NCI-H774 (cell line): ENCODE measurements at places on chromosomes 1 and 21.

GRCh38 chr1:162649583-162649982 lies 17.3 kb downstream of the DDR2 start:
- DNase-seq, result no peak

GRCh38 chr1:115765091-115765490 lies 3.4 kb downstream of the CASQ2 start:
- no peak for DNase-seq

DNA sequence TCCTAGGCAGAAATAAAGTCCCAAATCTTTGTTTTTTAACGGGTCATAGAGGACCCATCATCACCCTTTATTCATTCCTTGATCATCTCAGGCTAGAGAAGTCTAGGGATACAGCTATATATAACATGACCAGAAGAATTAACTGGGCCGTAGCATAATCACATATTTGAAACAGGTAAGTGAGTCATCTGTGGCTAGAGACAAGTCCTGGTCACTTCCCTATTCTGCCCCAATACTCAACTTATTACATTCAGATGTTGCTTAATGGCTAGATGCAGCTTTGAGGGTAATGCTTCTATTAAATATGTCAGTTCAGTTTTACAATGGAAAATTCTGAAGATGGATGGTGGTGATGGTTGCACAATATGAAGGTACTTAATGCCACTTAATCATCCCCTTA lies 47.0 kb downstream of the EXO1 start:
- no peak for DNase-seq

DNA sequence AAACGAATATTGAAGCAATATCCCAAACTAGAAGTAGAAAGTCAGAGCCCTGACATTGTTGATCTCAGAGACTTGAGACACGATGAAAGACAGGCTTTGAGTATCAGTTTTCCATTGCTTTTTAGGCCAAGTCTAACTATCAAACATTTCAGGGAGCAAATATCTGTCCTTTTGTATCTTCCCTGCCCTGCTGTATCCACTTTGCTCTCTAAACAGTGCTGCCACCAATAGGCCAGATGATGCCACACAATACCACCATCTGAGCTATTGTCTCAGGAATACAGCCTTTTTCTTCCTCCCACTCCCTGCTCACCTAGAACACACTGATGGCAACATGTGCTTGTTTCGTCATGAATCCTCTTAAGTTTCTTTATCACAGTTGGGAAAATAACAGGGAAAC lies 62.6 kb upstream of the SPAG17 start:
- peak; percentile 10 for DNase-seq

GRCh38 chr1:200217703-200218102 lies 190.2 kb downstream of the NR5A2 start:
- DNase-seq, result no peak

DNA sequence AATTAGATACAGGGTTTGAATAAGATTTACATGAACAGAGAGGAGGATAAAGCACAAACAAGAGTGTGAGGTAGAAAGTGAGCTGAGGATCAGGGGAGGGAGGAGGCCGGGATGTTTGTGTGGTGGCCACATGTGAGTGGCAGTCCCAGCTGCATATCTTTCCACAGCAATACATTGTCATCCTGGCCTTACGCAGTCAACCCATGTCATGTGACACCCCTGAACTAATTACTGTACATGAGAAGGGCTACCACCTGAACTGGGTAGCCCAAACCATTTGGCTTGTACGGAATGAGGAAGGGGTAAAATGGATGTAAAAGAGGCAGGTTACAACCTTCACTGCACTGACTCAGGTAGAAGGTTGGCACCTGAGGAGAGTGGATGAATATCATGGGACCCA lies 4.2 kb downstream of the SLAMF7 start:
- DNase-seq, result no peak

DNA sequence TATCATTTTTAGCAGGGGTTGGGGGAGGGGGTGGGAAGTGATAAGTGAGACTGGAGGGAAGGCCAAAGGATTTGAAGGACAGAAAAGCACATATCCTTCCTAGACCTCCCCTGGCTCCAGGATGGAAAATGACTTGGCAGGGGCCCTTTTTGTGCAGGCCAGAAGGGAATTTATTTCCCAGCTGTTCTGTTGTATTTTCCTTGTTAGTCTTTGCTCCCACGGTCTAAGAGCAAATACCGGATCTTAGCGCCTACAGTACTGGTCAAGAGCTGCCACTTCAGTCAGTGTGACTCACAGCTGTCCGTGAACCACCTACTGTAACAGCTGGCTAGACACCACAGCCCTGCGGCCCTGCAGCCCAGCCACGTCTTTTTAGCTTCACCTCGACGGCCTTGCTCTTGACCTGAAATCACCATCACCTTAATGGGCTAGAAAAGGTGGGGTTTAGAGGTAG lies 51.0 kb upstream of the ERRFI1 start:
- peak; percentile 43 for DNase-seq

DNA sequence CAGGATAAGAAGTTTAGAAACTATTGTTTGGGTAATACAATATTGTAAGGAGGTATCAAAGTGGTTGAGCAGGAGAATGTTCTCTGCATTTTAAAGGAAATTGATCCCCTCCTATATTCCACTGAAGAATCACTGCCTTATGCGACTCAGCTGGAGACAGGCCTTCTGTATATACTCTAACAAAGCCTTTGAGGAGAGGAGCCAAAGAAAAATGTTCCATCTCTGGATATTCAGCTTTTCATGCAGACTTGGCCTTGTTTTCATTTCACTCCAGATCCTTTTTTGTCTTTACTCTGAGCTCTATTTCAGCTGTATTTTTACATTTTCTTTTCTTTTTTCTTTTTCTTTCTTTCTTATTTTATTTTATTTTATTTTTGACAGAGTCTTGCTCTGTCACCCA lies 42.1 kb upstream of the S1PR1 start:
- DNase-seq, result no peak

GRCh38 chr1:9371391-9371935 lies 78.8 kb downstream of the SPSB1 start:
- DNase-seq, result no peak

- DNase-seq, result no peak
Measured at GRCh38 chr1:212269306-212269705, 15.9 kb upstream of the PPP2R5A start.

GRCh38 chr1:216075339-216075738 lies 347.9 kb downstream of the USH2A start:
- no peak for DNase-seq

- DNase-seq, result no peak
Measured at GRCh38 chr1:179930867-179931266, 23.7 kb upstream of the CEP350 start.

DNA sequence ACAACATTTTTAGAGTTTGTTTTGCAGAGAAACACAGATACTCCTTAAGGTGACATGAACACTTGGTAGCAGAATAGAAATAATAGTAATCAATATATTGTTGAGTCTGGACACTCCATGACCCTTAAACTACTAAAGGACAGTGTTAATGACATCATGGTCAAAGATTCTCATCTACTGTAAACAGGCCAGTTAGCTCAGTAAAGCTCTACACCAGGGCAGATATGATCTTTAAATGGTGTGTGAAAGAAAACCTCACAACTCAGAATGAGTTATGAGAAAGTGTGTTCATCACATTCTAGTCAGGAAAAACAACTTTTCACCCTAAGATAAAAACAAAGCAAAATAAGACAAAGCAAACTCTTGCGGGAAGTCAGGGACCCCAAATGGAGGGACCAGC lies 58.1 kb upstream of the ADAMTS5 start:
- no peak for DNase-seq

DNA sequence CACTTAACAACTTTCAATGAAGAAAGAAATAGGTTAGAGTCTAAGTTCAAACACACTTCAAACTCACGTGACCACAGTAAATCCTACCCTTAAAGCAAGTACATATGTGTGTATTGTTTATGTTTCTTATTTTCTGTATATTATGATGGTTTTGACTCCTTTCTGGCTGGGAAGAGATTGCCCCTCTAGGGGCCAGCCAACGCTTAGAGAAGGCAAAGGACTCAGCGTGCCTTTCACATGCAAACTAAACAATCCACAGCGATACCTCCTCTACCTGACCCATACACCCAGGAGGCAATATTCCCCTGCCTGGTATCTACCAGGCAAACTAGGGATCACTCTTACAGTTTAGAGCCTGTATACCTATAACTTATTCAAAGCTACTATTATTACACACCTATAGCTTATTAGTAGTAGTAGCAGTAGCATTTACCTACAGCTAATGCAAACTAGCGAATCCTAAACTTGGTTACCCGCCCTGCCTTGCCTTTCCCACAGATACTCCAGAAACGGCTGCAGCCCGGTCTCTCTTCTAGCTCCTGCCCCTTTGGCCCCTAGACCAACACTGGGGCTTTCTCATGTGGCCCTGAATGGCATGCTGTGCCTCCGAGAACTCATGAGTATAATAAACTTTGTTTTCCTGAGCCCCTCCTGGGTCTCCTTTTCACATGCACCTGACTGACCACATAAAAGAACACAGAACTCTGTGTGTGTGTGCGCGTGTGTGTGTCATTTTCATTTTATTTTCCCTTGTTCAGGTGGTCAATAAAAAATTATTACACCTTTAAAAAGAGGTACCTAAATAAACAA lies 14.0 kb downstream of the NRIP1 start:
- DNase-seq, result no peak

DNA sequence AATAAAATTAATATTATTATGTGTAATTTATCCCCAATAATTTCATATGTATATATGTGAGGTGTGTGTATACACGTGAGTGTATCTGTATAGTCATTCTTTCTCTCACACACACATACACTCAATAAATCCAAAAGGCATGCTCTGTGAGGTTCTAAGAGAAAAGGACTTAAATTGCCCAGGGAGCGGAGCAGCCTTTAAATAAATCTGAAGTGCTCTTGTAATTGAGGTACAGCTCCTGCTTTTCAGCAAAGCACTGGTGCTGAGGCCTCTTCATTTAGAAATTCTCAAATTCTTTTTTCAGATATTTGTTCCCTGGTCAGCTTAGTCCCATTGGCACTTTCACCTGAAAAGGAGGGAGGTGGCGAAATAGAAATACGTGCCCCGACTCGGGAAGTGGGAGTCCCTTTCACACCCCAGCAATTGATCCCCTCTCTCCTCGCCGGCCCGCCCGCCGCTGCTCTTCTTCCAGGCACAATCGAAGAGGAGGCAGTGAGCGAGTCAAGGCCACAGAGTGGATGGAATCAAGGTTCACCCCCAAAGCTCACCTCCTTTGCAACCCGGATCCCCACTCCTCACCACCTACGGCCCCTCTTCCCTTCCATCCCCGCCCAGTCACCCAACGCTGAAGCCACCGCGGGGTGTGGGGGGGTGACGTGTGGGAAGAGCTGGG lies 944 bp downstream of the PLPPR5 start:
- DNase-seq, result no peak

DNA sequence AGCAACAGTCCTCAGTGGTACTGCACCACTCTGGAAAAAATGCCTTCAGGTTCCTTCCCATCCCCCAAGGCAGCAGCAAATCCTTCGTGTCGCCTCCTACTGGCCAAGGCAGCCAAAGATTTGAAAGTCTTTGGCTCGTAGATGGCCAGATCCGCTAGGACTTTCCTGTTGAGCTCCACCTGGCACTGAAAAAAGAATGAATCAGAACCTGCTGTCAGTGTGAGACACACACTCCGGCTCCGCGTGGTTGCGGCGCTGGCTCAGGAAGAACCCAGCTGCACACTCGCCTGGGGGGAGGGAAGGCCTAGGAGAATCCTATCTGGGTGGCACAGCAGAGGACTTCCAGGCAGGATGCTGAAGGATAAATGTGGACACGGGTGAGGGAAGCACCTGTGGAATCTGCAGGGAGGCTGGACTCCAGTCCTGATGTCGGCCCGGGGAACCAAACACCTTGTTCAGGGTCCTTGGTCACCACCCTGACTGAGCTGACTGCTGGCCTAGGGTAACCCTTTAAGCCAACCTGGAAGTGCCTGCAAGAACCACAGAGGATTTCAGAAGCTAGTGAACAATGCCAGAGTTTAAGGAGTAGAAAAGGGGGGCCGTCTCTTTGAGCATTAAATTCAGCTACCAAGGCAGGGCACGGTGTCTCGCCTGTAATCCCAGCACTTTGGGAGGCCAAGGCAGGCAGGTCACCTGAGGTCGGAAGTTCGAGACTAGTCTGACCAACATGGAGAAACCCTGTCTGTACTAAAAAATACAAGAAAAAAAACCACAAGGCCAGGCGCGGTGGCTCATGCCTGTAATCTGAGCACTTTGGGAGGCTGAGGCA lies 3.2 kb upstream of the CCNL2 start:
- DNase-seq, result peak; percentile 3

DNA sequence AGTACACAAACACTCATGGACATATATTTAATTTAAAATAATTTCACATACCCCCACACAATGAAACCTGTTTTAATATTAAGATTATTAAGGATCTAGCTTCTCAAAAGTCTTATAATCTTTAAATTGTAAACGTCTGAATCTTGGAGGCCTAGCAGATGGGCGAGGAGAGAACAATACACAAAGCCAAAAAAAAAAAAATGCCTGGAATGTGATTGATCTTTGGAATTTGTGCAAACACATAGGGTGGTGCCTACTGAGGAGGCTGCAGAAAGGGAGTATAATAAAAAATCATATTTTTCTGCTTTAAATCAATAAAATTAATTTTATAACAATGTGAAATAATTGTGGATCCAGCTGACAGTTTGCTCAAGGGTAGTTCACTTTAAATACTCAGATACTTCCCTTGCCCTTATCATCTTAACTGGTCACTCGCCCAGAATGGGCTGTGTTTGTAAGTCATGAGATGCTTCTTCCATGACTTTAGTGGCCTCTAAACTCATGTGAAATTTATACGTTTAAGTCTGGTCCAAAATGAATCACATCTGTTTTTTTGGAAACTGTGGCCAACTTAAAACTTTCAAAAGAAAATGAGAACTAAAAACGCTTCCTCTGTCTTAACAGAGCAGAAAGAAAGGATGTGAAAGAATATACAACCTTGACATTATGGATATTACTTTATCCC lies 802.8 kb upstream of the CXADR start:
- no peak for DNase-seq

DNA sequence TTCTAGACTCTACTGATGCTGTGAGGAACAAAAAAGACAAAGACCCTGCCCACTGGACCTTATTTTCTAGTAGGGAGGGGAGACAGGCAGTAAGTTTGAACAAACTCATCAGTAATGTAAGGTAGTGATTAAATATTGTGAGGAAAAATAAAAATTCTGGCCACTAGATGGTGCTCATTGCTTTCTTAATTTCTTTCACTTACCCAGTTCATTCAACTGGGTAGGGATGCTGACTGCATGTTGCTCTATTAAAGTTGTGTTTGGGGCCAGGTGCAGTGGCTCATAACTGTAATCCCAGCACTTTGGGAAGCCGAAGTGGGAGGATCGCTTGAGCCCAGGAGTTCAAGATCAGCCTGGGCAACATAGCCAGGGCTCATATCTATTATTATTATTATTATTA lies 6.3 kb upstream of the KYAT3 start:
- DNase-seq, result peak; percentile 62

DNA sequence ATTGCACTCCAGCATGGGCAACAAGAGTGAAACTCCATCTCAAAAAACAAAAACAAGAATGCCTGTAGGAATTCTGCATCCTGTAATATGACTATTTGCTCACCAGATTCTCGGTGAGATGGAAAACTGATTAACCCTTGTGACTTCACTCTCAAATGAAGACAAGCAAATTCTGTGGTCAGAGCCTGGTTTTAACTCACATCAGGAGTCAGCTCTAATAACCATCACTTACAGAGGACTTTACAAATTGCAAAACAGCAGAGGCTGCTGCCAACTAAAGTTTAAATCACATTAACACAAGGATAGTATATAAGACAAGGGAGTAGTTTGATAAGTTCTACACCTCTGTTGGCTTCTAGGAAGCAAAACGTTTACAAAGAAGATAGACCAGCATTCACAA lies 35.7 kb upstream of the FAM163A start:
- no peak for DNase-seq
